ENCODE measurements at places on chromosomes 16 and 17. TPM values are rescaled to one million over a fixed set of nuclear protein-coding genes. Genes with fewer than 3 reads are reported as not detected.

The ANKFN1 gene
- 0.27 TPM for total RNA-seq

The LITAFD gene
- not detected for total RNA-seq

The SMIM36 gene
- not detected for total RNA-seq

The SLC52A1 gene
- total RNA-seq = not detected

The MAZ gene
- 200 TPM for total RNA-seq

Data from uterus (tissue), 4 donors.